Psoas muscle (tissue), 8 donors: ENCODE measurements at places on chromosomes 2 and 18. TPM values are rescaled to one million over a fixed set of nuclear protein-coding genes. Genes with fewer than 3 reads are reported as not detected.

DNA sequence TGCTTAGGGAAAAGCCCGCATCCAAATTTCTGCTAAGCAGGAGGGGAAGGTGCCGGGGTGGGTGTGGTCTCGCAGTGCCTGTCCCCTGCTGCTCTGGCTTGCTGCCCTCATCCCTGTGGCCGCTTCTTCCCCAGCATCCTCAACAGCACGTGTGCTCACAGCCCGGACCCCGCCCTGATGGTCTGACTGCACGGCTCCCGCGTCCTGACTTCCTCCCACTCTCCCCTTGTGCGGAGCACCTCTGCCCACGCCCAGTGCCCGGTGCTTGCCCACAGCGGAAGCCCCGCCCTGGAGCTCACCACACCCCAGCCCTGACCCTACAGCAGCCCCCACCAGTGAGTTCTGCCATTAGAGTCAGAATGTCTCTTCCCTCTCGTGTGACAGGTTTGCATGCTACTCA lies 277.9 kb downstream of the NDUFA10 start:
- H3K27me3 ChIP-seq = no peaks in the 10 kb centered on the region
- no peak for DNase-seq
- no peak overlapping the region for H3K4me3 ChIP-seq
- H3K27ac ChIP-seq = no peak overlapping the region
- no peaks in the 10 kb centered on the region for H3K4me1 ChIP-seq

GRCh38 chr18:44957461-44957860 lies 276.8 kb downstream of the SETBP1 start:
- H3K36me3 ChIP-seq = peaks cover under 1% of the 10 kb centered on the region
- no peak overlapping the region for H3K27ac ChIP-seq
- peaks cover 33% of the 10 kb centered on the region for H3K4me1 ChIP-seq
- DNase-seq = no peak
- no peak overlapping the region for H3K4me3 ChIP-seq

DNA sequence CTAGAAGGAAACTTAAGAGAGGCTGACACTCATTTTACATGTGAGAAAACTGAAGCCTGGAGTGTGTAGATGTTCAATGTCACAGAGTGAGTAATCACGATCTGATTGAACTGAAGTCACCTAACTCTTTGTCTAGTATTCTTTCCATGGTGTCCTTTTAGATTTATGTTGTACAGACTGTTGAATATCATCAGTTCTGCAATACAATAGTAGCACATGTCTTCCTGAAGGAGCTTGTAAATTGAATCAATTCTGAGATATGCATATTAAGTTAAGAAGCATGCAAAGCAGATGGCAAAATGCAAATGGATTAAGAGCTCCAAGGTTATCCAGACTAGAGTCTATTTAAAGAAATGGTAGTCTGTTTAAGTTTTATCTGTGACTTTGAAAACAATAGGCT lies 484.9 kb upstream of the CRIM1 start:
- no peak overlapping the region for H3K4me3 ChIP-seq
- no peaks in the 10 kb centered on the region for H3K36me3 ChIP-seq
- no peak overlapping the region for H3K27ac ChIP-seq
- H3K4me1 ChIP-seq = no peaks in the 10 kb centered on the region
- DNase-seq = no peak

ZNF2 gene
- 2.4 TPM for total RNA-seq

MERTK gene
- 2.9 TPM for total RNA-seq
